HAP-1 (cell line): ENCODE measurements at places on chromosomes 5 and 9.

DNA sequence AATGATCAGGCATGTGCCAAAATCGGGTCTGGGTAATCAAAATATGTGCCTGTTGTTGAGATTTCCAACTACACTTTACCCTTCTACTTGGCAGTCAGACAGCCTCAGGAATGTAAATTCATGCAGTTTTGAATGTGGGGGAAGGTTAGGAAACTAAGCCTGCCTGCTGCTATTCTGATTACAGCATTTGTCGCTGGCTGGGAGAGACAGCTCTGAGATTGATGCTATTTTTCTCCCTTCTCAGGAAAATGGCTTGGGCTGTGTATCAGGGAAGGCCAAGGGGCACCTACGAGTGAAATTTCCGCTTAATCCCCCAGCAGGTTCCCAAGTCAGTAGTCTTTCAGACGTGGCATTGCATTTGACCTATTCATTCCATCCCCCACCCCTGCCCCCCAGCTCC lies 3.6 kb upstream of the RGS7BP start:
- no peak for DNase-seq

DNA sequence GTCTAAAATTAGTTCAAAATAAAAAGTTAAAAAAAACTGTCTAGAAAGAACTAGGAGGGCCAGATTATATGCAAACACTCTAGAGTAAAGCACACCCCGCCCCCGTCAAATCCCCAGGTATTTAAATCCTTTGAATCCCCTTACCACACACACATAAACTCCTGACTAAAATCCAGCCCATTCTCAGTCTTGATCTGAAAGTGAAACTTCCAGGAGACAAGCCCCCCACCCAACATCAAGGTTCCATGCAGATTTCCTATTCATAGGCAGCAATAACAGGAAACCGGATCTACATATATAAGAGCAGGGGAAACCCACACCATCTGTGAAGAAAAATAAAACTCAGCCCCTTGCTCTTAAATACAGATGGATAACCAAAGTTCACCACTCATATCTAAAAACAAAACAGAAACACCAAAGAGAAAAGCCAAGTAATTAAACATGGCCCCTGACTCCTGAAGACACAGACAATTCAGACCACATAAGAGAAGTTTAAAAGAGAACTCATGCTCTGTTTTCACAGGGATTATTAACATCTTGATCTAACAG lies 42.3 kb downstream of the MARCHF3 start:
- no peak for DNase-seq

DNA sequence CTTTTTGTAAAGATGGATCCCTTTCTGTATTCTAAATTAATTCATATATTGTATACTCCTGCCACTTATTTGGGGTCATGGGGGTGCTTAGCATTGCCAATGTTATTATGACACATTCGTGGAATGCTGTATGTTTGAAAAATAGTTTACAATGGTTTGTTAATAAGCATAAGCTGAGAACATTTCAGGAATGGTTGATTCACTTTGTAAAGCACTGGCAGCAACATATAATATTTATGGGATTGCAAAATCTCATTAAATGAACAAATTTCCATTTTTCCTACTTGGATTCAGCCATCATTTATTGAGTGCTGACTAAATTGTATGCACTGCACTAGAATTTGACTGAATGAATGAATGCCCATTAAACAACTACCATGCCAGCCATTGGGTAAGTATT lies 215.2 kb upstream of the KLF4 start:
- DNase-seq = no peak

DNA sequence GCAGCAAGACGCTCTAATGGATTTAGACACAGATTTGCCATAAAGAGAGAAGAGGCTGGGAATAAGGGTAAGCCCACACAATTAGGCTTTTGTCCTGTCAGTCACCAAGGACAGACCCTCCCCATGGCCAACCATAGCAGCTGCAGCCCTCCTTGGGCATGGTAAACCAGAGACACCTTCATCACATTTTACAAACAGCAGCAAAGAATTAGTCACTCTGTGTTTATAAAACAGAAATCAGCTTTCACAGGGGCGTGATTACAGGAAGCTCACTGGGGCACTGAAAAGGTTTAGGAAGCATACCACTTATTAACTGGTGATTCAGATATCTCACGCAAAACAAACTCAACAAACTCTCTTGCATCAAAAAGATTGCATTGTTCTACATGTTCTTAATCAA lies 37.3 kb upstream of the ZNF622 start:
- no peak for DNase-seq

- DNase-seq = no peak
Measured at GRCh38 chr9:6838158-6838557, 80.4 kb downstream of the KDM4C start.

DNA sequence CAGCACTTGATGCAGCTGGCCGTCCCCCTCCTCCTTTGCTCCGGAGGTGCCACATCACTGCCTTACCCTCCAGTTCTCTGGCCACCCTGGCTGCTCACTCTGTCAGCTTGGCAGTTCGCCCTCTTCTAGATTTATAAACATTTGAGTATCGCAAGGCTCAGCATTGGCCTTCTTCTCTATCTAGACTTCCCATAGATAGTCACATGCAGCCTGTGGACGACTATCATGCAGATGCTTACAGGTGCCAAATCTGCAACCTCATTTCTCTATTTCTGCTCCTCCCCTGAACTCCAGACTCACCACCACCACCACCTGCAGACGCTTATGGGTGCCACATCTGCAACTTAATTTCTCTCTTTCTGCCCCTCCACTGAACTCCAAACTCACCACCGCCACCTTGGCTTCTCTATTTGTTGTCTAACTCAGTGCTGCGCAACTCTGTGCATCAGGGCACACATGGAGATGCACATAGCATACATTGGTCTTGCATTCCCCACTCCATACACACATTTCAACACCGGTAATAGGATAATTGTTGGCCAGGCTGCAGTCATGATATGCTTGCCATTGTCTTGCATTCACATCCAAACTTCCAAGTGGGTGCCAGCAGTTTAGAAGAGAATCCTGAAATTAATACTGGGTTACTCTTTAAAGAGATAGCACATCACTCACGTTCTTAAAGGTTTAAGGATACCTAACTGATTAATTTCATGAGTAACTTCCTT lies 1.9 kb upstream of the DAP start:
- no peak for DNase-seq

- DNase-seq = no peak
Measured at GRCh38 chr5:178111925-178112324, 1.4 kb upstream of the N4BP3 start.

DNA sequence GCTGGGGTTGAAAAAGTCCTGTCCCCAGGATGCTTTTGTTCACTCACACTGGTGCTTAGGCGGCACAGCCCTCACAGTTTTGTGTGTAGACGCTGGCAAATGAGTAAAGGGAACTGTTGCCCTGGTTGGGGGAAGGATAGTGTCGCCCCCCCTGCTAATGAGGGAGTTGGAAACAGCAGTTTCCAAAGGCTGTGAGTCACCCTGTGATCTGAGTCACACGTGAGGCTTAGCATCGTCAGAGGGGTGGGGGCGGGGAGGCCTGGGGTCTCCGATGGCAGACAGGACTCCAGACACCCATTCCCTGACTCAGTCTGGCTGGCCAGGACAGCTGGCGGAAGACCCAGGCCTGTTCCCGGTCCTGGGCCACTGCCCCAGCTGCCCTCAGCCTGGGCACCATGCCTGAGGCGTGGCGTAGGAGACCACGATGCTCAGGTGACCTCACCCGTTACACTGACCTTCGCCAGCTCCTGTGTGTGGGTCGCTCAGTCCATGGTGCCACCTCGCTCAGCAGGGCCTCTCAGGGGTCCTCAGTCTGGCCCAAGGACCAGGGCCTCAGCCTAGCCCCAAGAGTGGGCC lies 2.9 kb downstream of the DNAJB5 start:
- DNase-seq = no peak

DNA sequence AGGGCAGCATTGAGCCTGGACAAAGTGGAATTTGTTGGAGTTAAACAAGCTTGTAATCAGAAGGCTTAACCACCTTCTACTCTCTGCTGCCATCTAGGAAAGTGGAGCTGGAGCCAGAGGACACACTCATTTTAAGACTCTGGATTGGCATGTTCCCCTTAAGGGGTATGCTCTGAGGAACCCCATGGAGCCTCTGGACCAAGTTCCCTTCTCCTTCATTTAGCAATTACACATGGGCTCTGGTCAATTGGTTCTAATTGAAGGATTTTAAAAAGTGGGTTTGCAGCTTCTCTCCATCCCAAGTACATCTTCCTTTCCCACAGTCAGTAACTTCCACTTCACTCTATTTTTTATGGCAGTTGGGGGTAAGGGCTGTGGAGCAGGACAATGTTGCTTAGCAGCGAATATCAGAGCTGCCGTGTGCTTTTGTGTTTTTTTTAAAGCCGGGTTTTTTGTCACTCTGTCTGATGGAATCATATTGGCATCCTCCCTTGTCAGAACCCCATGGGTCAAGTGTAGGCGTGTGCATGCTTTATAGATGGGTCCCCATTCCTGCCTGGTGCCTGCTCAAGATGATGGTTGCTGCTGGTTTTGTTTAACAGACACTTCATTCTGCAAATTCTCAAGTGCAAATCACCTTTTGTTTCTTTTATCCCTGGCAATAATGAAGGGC lies 330.7 kb upstream of the ADAMTSL1 start:
- DNase-seq = peak; percentile 35

DNA sequence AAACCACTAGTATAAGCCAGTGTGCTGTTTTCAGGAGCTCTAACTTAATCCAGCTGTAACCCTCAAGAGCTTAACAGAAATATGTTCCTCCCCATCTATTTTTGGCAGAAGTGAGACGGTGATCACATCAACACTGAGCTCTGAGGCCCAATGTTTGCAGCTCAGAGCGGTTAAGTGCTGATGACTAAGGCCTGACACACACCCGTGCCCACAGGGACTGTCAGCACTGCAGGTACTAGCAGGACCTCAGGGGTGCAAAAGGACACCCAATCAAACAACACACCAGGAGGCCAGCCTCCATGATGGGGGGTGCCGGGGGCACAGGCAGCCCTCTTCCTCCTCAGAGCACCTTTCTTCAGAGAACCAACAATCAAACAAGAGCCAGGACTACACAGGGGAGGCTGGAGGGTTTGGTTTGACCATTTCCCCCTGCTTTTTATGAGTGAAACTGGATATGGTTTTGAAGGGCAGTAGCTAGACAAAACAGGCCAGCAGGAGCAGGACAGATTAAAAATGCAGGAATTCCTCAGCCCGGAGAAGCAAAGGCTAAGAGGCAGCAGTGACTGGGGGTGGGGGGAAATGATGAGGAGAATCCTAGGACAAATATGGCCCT lies 61.3 kb downstream of the RAPGEF1 start:
- peak; percentile 68 for DNase-seq

GRCh38 chr5:43042626-43043399 lies 2.7 kb upstream of the ANXA2R start:
- peak; percentile 81 for DNase-seq

GRCh38 chr5:43193181-43193893 lies 1.3 kb downstream of the NIM1K start:
- DNase-seq = peak; percentile 65

DNA sequence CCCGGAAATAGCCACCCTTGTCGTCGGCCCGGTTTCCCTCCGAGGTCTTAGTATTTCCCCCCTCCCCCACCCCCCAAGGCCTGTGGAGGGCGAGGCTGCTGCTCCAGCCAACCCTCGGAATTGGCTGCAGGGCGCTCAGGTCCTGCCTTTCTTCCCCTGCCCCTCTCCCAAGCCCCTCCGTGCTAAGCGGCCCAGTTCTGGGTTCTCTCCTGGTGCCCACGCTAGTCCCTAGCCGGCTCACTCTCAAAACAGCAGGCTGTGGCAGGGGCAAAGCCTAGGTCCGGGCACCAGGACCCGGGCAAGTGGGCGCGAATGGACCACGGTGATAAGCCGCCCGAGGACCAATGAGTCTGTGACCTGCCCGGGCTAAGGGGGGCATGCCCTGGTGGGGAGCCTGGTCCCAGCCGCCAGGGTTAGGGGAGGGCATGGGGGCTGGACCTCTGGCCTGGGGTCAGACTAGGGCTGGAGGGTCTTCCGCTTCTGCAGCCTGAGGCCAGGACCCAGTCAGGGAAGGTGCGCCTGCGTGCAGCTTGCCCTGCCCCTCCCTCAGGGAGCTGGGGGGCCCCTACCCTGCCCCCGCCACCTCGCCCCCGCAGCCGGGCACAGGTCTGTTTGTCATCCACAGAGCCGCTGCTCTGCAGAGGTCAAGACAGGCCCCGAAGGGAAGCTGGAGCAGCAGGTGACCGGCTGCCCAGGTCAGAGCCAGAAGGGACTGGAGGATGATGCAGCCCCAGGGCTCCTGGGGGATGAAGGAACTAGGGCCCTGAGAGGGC lies 5.0 kb upstream of the IRX4 start:
- DNase-seq = no peak

DNA sequence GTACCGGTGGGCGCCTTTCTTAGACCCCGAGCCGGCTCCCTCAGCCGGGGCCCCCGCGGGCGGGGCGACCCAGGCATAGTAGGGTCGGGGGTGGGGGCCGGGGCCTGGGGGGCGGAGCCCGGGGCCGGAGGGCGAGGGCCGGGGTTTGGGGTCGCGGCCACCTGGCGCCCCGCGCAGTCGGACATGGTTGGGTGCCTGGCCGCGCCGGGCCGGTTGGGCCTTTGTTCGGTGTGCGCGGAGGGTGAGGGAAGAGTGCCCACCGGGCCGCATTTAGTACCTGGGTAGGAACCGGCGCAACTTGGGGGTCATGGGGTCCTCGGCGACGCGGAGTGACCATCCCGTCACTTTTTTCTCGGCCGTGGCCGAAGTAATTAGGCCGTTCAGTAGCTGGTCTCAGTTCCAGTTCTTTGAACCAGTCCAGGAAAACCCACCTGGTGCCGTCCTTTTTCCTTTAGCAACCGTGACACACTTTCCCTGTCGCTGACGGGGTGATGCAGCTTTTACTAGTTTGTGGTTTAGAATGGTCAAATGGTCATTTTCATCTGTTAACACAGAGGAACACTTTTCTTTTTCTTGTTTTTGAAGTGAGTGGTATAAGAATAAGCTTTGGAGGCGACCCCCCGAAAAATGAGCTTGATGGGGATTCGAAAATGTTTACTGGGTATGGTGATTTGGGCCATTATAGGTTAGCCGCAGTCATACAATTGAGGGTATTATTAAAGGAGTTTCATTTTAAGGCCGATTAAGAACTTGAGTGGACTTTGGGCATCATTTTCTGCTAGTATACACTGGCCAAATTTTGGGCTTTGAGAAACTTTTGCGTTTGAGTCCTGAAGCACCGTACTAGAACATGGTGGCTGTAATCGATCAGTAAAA lies 589 bp downstream of the CKS2 start:
- DNase-seq = no peak

GRCh38 chr5:72246954-72247442 lies 73.0 kb downstream of the MRPS27 start:
- DNase-seq = no peak

- no peak for DNase-seq
Measured at GRCh38 chr9:104091708-104092107, 2.4 kb upstream of the SMC2 start.
